HuH-7 (cell line): ENCODE measurements at places on chromosomes 11 and 22.

GRCh38 chr22:31206896-31207687 is 5.0 kb upstream of the LIMK2 start:
- DNase-seq = no peak

DNA sequence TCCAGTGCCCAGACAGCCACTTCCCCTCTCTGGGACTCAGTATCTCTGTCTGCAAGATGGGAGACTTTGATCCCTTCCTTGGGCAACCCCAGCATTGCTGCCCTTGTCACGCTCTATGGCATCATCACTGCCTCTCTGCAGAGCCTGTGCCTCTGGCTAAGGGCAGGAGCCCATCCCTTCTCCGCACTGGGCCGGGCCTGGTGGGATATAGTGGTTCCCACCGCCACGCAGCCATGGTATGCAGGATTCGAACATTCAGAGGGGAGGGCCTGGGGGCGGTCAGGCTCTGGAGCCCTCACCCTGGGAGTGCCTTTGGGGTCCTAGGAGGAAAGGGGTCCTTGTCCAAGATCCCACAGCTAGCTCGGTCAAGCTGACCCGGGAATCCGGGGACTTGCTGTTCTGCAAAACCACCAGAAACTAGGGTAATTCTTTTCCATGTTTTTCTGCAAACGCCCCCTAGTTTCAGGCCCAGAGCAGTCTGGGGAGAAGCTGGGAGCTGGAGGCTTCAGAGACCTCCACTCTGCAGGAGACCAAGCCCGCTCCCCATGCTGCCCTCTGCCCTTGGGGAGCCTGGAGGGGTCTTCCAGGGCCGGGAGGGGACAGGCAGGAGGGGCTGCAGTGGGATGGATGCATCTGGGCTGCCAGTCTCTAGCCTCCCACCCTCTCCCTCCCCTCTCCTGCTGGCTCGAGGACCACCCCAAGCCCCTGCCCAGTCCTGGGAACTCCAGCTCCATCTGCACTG is 24.4 kb upstream of the CBX7 start:
- DNase-seq = no peak

GRCh38 chr11:108859510-108859909 is 194.6 kb downstream of the DDX10 start:
- no peak for DNase-seq

- DNase-seq = no peak
Observed at GRCh38 chr11:64176751-64177150, 9.2 kb upstream of the STIP1 start.

DNA sequence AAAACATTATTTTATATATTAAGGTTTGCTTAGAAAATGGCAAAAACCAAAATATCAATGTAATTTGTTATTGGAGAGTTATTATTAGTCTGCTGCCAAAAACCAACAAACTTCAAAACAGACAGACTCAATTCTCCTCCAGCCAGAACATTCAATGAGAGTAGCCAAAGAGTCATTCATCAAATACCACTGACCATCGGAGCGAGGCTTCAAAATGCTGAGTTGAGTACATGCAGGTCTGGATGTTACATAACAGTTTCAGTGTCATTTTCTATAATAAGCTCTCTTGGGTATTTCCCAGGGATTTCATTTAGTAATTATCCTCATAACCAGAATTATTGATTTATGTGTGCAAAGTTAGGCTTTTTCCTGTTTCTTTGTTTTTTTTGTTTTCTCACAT is 42.6 kb downstream of the CHST1 start:
- DNase-seq = no peak

GRCh38 chr11:96045622-96046456 is 121.9 kb upstream of the MTMR2 start:
- DNase-seq = no peak

DNA sequence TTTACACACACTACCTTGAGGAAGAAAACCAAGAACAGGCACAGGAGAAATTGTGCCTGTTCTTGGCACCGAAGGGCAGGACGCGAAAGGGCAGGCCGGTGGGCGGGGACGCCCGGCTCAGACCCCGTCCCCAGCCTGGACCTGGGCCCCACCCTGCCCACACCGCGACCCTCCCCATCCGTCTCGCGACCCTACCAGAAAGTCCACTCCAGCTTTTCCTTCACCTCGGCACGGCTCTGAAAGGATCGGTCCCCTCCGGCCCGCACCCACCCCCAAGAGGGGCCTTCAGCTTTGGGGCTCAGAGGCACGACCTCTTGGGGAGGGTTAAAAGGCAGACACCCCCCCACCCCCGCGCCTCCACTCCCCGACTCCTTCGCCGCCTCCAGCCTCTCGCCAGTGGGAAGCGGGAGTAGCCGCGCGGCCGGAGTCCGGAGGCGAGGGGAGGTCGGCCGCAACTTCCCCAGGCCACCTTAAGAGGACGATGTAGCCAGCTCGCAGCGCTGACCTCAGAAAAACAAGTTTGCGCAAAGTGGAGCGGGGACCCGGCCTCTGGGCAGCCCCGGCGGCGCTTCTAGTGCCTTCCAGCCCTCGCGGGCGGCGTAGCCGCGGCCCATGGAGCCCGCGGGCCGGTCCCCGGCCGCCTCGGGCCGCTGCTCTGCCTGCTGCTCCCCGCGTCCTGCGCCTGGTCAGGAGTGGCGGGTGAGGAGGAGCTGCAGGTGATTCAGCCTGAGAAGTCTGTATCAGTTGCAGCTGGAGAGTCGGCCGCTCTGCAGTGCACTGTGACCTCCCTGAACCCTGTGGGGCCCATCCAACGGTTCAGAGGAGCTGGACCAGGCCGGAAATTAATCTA is 4.4 kb downstream of the SEC14L6 start:
- peak; percentile 37 for DNase-seq

- peak; percentile 62 for DNase-seq
Observed at GRCh38 chr22:17920145-17920605, 104.2 kb downstream of the MICAL3 start.

- no peak for DNase-seq
Observed at GRCh38 chr11:122173587-122173986, 57.6 kb upstream of the BLID start.

GRCh38 chr11:113401718-113402117 is 14.1 kb downstream of the ANKK1 start:
- DNase-seq = no peak

- DNase-seq = no peak
Observed at GRCh38 chr11:46522682-46523281, 71.0 kb downstream of the AMBRA1 start.
